Trophoblast cell (in vitro differentiated cells and primary cell): ENCODE measurements at places on chromosomes 3 and 15.

DNA sequence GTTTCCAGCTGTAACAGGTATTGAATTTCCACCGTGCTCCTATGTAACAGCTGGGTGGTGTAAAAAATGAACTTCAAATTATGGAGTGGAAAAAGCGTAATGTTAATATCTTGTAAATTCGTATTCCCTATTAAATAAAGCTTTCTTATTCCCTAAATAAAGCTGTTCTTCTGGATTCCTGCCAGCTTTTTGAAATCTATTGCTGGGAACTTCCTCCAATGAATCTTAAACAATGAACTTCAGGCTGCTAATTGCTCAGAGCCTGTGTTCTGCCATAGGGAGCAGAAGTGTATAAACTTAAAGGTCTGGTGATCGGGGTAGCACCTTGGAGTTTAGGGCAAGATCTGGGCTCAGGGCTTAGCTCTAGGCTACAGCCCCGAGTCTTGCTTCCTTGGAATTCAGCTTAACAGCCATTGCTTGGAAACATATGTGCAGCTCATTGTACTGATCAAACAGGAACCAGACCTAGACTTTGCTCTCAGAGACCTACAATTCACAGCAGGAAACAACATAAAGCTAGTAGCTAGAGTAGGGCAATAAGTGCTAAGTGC lies 1.4 kb downstream of the ARL14 start:
- DNase-seq: no peak

- DNase-seq: no peak
Measured at GRCh38 chr3:37545479-37545878, 316.2 kb upstream of the CTDSPL start.

GRCh38 chr3:61577760-61578159 lies 16.4 kb downstream of the PTPRG start:
- DNase-seq: no peak

- DNase-seq: no peak
Measured at GRCh38 chr15:25250906-25251622, 187.8 kb downstream of the UBE3A start.

DNA sequence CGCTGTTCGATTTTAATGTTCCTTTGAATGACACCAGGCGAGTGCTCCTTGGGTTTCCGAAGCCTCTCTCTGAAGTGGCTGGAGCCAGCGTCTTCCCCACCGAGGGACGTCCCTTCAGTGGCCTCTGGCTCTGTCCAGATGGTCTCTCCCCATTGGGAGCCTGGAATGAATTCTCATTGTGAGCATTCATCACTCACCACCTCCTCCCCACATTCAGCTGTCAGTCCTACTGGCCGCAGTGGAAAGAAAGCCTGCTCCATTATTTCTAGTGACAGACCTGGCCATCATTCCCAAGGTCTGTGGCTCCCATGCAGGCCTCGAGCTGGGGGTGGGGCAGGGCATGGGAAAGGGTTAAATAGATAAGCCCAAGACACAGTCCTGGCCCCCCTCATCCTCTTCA lies 35.2 kb downstream of the ZNF710 start:
- no peak for DNase-seq

DNA sequence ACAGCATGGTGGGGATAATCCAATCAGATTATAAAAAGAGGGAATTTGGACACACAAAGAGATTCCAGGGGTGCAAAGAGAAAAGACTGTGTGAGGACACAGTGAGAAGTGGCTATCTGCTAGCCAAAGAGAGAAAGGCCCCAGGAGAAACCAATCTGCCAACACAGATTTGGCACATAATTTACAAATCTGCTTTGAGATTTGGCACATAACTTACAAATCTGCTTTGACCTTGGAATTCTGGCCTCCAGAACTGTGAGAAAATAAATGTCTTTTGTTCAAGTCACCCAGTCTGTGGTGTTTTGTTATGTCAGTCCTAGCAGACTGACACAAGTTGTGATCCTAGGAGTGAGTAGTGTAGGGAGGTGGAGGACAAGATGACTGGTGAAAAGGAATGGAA lies 3.5 kb upstream of the TM4SF18 start:
- DNase-seq: no peak

- DNase-seq: no peak
Measured at GRCh38 chr3:119211193-119211592, 29.5 kb downstream of the B4GALT4 start.

DNA sequence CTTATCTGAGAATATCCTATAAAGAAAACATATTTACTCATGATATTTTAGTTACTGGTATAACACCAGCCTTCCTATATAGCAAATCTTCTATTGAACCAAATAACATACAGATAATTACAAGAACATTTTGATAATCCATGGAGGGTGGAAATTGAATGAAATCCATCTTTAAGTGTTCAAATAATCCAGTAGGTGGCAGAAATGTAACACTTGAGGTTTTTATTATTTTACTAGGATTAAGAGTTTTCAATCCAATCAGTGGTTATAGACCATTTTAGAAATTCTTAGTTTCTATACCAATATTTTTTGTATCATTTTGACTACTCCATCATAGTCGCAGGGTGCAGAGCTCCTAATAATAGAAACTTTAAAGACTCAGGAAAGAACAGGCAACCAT lies 101.9 kb upstream of the KCNH8 start:
- DNase-seq: no peak

GRCh38 chr15:51874751-51875644 lies 45.5 kb downstream of the TMOD3 start:
- DNase-seq: peak; percentile 88

GRCh38 chr3:176119826-176120225 lies 1077.5 kb downstream of the TBL1XR1 start:
- DNase-seq: no peak

- no peak for DNase-seq
Measured at GRCh38 chr3:175571096-175571495, 712.0 kb downstream of the NAALADL2 start.

DNA sequence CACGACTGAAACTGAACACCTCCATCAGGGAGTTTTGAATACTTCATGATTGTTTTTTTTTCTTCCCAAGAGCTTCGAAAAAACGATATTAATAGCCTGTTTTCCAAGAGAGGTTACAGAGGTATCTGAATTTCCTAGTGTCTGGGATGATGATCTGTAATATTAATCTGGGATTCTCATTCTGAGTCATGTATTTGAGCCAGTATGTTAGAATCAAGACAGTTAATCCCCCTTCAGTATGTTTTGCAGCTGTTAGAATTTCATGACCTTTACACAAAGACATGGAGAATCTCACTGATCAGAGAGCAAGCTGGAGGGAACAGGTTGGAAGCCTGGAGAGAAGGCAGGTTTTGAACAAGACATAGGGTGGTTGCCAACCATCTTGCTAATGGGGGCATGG lies 234.5 kb upstream of the GAP43 start:
- no peak for DNase-seq

DNA sequence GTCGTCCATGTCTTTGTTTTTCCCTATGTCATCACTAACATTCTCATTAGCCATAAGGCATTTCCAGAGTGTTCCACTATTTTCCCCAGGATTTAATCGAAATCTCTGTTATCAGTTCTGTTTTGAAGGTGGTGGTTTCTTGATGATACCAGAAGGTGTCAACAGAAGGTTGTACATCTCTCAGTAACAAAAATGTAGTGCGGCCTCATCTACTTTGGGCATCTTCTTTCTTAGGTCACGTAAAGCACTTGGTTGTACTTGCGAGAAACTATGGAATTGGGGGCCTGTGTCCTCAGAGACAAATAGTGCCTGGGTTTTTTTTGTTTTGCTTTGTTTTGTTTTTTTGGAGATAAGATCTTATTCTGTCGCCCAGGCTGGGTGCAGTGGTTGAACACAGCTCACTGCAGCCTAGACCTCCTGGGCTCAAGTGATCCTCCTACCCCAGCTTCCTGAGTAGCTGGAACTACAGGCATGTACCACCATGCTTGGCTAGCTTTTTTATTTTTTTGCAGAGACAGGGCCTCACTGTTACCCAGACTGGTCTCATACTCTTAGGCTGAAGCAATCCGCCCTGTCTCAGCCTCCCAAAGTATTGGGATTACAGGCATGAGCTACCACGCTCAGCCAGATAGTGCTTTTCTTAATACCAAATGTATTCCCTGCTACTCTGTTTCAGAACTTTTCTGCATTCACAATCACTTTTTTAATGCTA lies 61.2 kb upstream of the FURIN start:
- DNase-seq: peak; percentile 21

GRCh38 chr3:49028298-49028672 lies 913 bp downstream of the IMPDH2 start:
- no peak for DNase-seq

- DNase-seq: no peak
Measured at GRCh38 chr15:25182736-25183445, 228.1 kb downstream of the SNRPN start.

DNA sequence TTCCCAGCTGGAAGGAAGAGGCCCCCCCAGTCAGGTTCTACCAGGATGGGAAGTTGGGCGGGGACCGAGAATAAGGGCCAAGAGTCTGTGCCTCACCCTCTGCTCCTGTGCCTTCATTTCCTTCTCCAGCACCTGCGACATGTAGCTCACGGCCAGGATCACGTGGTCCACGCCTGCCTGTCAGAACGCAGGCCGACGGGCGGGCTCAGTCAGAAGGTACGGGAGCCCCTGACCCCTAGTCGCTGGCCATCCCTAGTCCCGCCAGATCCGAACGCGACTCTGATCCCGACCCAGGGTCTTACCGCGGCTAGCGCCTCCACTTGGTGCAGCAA lies 489 bp downstream of the GMPPB start:
- DNase-seq: peak; percentile 68

- DNase-seq: no peak
Measured at GRCh38 chr3:56291244-56291680, 177.0 kb downstream of the ERC2 start.

DNA sequence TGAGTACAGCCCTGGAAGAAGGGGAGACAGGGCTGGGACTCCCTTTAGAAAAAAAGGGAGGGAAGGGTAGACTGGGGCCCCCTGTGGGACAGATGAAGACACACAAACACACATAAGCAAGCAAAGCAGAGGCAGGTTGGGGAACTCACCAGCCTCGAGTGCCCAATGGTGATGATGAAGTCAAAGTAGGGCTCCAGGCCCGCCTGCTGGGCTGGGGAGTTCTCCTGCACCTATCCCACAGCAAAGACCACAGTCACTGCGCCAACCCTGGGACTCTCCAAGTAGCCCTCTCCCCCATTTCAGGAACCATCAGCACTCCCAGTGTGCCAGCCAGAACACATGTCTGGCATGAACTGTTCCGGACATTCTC lies 4.1 kb downstream of the GORASP1 start:
- DNase-seq: no peak

DNA sequence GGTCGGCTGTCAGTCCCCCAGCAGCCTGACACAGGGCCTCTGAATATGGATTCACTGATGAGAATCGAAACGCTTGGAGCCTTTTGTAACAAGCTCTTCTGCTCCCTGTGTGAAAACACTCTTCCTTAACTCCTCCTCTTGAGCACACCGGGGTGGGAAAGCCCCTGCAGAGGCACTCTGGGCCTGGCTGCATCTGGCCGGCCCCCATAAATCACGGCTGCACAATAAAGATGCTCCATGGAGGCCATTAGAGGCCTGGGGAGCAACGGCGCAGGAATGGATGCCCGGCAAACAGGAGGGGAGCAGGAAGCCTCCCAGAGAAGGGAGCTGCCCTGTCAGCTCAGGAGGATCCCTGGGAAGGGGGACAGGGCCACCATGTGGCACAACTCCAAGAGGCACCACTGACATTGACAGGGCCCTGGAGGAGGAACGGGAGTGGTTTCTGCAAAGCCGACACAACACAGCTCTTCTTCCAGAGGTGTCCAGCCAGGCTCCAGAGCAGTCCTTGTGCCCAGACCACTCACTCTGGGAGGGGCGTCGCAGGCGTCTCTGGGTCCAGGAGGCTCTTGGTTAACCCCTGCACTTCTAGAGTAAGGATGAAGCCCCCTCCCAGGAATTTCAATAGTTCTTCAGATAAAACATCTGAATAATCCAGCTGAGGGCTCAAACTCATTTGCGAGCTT lies 509.3 kb upstream of the PPP2R3A start:
- no peak for DNase-seq

DNA sequence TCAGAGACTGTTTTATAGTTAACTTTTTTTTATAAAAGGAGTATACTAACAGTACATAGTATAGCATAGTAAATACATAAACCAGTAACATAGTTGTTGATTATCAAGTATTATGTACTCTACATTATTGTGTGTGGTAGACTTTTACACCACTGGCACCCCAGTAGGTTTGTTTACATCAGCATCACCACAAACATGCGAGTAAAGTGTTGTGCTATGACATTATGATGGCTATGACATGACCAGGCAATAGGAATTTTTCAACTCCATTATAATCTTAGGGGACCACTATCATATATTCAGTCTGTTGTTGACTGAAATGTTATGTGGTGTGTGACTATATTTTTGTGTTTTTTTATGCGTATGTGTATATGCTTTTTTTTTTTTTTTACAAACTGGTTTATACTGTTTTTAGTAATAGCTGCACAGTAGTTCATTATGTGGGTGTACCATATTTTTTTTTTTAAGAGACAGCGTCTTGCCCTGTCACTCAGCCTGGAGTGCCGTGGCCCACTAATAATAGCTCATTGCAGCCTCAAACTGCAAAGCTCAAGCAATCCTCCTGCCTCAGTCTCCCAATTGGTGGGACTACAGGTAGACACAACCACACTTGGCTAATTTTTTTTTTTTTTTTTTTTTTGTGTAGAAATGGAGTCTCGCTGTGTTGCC lies 1.9 kb downstream of the CAPN7 start:
- DNase-seq: no peak

DNA sequence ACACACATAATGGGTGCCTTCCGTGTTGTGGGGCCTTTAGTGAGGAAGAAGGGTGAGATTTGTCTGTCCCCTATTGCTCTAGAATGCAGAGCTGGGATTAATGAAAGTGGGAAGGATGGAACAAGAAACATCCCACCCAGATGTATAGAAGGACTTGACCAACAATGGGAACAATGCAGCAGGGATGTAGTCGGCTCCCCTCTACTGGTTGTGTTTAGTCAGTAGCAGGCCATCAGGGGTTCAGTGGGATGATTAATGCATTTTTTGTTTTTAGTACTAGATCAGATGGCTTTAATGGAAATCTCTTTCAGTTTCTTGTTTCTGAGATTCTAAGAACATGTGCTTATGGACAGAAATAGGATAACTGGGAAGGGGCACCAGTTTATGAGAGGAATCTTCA lies 156.0 kb upstream of the ROPN1 start:
- DNase-seq: no peak

DNA sequence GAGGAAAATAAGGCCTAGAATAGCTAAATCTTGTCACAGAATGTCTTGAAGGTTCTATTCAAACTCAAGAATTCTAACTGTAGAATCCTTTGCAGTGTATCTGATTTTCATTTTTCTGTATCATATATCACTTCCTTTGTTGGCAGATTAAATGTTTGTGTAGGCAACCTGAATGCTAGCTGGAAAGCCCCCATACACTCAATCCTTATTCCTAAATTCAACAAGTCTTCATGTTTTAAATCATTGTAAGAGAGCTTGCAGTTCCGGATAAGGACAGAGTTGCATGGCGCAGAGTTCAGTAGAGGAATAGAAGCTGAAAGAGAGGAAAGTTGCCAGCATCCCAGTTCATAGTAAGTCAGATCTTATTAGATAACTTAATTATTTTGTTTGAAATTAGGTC lies 242.0 kb upstream of the SEMA6D start:
- no peak for DNase-seq

- no peak for DNase-seq
Measured at GRCh38 chr3:182007441-182007840, 295.7 kb downstream of the SOX2 start.

GRCh38 chr3:178001670-178002101 lies 534.5 kb upstream of the KCNMB2 start:
- no peak for DNase-seq

GRCh38 chr3:46484388-46484787 lies 13.4 kb upstream of the RTP3 start:
- DNase-seq: no peak
